CD4-positive, alpha-beta T cell treated with Interleukin-4 for 4 hours (primary cell): ENCODE measurements at places on chromosomes 5 and 9.

- DNase-seq: no peak
These were observed 200.4 kb downstream of the SREK1 start for GRCh38 chr5:66344544-66344943.

DNA sequence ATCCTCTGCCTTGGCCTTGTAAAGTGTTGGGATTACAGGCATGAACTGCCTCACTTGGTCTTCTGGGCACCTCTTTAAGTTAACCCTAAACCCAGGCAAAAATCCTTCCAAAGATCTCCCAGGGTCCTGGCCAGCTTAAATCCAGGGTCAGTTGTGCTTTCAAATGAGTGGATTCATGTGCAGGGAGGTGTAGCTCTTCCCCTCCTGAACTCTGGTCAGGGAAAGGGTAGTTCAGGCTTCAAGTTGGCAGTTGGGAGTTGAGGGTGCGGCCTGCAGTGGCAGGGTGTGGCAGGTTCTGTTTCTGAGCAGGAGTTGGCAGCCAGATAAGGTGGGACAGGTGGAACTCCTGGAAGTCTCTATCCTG lies 3.6 kb downstream of the HNRNPAB start:
- no peak for DNase-seq

DNA sequence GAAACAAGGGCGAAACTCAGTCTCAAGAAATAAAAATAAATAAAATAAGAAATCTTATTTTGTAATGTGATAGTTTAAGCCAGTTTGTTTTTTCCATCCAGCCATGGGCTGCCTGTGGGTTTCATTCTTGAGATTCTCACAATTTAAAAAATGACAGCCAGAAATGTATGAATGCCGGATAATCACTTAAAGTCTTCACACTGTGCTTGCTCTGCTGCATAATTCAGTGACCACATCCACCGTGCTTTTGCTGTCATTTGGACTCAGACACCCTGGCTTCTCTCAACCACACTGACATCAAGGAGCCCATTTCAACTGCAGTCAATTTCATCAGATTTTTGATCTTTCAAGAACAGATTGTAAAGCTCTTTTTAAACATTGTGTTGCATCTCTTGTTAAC lies 61.0 kb upstream of the DAPK1 start:
- no peak for DNase-seq

DNA sequence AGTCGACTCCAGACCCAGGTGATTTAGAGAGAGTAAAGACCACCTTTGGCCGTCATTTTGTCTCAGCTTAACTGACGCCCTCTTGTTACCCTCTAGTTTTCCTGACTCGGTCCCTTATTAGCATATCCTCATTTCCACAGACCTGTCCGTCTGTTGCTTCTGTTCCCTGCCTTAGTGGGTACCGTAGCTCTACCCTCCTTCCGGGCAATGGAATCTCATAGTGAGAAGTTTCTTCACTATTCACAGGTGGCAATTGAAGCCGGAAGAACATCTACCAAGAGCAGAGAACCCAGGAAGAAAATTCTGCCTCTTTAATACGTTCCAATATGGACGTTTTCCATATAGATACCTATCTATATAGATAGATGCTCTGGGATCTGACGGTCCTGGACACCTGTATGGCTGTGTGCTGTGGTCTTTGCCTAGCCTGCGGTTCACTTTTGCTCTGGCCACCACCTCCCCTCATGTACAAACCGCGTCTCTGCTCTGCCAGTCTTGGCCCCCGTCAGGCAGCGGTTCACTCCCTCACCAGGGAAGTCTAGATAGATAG lies 652 bp upstream of the TMEM161B start:
- DNase-seq: peak; percentile 29

GRCh38 chr9:74333384-74334032 lies 163.6 kb upstream of the RORB start:
- DNase-seq: no peak

- DNase-seq: no peak
These were observed 1.9 kb upstream of the ZNF79 start for GRCh38 chr9:127422133-127422782.

DNA sequence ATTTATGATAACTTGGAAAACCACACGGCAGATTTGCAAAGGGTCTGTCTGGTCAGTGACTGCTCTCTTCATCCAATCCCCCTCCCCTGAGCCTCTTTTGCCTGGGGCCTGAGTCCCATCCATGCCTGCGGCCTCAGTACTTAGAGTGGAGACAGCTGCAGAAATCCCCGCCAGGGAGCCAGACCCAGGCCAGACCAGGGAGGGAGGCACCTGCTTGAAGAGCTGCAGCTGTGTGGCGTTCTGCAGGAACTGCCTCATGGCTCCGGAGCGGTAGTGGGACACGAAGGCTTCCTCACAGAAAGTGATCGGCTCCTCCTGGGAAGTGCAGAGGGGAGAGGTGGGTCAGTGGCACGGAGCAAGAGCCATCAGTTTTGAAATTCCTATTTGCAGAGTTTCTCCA lies 101.6 kb downstream of the CRB2 start:
- no peak for DNase-seq

DNA sequence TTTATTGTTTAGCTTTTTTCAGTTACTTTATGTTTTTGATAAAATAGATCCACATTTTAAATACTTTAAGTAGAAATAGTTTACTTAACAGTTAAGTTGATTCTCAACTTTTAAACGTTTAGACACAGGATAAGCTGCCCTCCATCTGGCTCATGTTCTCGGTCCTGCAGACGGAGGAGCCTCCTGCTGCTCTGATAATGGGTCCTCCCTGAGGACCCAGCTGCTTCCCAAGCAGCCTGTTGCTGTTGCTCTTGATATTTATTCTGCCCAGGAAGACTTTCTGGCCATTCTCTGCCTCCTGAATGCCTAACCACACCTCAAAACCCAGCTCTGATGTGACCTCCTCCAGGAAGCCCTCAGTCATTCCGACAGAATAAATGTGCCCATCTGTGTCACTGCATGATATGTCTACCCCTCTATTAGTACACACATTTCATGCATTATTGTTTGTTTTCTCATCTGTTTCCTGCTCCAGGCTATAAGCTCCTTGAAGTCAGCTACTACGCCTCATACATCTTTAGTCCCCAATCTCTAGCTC lies 267.2 kb upstream of the MSX2 start:
- DNase-seq: no peak

DNA sequence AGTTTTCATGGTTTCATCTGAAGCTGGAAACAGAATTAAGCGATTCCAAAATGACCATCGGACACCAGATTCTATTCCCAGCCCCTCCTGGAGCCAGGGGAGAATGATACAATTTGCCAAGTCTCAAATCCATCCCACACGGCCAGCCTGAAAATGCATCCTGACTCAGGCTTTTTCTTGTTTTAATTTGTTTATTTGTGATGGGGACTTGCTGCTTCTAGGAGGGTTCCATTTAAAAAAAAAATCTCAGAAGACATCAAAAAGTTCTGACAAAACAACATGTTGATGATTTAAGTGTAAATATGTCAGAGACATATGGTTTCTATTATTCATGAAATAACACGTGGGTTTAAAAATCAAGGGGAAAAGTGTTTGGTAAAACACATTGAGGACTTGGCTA lies 173.2 kb downstream of the GAS1 start:
- no peak for DNase-seq

DNA sequence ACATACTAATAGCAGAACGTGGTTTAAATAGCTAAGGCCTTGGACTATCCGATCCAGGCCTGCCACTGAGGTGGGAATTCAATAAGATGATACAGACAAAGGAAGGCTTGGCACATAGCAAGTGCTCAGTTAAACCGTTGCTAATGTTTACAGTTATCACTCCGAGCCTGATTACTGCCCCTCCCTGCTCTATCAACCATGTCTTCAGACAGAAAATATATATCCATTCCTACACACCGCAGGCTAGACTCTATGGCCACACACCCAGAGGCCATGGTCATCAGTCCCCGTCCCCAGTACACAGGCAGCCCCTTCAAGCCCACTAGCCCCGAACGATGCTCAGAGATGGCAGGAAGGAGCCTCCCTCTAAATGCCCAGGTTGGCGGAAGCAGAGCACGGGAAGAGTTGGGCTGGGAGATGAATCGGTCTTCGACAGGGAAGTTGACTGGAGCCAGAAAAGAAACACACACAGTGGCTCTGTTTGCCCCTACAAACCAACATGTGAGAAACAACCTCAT lies 49.7 kb upstream of the STXBP1 start:
- no peak for DNase-seq

DNA sequence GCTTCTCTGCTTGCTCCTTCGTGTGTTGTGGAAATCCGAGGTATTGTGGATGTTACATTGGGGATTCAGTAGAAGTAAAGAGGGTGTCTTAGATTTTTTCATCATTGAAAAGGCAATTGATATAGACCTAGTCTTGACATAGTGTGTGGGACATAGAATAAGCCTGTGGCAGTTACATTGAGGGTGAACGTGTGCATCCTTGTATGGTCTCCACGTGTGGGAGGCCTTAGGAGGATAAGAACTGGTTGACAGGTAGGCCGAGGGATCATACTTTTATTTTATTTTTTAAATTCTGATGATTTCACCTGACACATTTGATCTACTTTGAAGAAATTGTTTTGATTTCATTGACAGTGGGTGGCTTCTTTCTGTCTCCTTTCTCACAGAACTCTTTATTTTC lies 17.0 kb upstream of the FAM120AOS start:
- DNase-seq: no peak

- peak; percentile 68 for DNase-seq
These were observed 8.4 kb downstream of the UBTD2 start for GRCh38 chr5:172274951-172275753.

GRCh38 chr5:142998316-142999020 lies 228.3 kb downstream of the ARHGAP26 start:
- DNase-seq: no peak

DNA sequence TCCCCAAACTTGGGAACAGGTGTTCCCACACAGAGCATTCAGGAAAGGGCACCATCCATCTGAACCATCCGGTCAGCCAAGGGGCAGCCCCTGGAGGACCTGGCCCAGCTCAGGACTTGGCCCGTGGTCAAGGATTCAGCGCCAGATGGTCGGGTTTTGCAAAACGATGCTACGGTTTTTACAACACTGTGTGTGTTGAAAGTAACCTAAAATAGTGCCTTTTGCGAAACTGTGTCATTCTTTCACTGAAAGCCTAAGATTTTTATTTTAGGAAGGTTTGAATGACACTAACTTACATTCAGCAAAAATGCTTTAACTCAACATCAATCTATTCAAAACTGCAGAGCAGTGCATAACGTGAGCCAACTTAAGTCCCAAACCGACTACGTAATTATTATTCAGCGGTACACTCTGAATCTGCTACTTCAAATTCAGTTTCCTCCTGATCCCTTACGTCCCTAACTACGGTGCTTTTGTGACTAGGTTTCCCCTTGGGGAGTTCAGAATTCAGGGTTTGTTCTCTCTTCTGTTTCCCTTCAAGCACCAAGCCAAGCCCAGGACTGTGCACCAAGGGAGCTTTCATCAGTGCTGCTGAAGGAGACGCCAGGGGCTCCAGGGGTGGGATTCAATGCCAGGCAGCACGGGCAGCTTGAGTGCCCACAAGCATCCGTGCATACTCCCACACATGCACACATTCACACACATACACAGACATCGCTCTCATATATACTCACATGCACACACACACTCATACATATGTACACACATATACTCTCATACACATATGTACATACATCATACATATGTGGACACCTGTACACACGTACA lies 25.8 kb downstream of the LPCAT1 start:
- no peak for DNase-seq

DNA sequence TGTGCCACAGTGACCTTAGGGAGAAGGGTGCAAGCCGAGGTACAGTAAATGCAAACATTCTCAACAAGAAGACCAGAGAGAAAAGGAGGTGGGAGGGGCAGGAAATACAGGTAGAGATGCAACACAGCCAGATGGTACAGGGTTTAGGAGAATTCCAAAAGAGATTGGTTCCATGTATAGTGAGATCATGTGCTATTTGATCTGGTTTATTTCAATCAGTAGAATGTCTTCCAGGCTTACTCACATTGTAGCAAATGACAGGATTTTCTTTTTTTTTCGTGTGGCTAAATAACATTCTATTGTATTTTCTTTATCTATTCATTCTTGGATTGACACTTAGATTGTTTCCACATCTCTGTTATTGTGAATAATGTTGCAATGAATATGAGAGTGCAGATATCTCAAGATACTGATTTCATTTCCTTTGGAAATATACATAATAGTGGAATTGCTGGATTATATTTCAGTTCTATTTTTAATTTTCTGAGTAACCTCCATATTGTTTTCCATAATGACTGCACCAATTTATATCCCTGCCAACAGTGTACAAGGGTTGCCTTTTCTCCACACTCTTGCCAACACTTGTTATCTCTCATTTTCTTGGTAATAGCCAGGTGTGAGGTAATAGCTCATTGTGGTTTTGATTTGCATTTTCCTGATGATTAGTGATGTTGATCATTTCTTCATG lies 107.8 kb upstream of the GAS1 start:
- no peak for DNase-seq

GRCh38 chr5:118862596-118862995 lies 125.8 kb downstream of the DTWD2 start:
- no peak for DNase-seq

DNA sequence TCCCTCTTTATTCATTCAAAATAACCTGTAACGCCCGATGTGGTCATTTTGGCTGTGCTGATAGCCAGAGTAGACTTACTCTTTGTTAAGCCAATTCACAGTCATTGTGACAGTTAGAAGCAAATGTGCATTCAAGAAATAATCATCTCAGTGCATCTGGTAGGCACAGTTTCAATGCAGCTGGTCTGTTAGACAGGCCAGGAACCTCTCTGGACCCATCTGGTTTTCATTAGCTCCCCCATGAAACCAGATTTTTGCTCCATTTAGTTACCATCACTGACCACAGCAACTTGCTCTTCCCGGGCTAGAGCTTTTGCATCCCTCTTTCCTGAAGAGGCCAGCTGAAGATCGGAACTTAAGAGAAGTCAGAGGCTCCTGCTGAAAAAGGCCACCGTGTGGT lies 284.2 kb downstream of the NSG2 start:
- no peak for DNase-seq

GRCh38 chr5:2387634-2388325 lies 363.7 kb downstream of the IRX2 start:
- no peak for DNase-seq

DNA sequence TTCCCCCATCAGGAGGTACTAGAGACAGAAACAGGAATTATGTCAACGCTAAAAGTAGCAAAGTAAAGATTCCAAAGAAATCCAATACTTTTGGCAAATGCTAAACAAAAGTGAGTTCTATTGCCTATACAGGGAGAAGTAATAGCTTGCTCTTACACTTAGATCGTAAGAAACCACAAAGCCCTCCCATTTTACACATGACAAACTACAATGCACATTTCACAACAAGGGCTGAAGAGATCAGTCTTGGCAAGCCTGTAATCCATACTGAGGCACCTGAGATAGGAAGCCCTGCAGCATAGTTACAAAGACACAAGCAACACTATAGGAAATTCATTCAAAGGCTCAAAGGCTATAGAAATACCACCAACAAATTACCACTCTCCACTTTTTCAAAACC lies 7.7 kb downstream of the HNRNPK start:
- DNase-seq: no peak

DNA sequence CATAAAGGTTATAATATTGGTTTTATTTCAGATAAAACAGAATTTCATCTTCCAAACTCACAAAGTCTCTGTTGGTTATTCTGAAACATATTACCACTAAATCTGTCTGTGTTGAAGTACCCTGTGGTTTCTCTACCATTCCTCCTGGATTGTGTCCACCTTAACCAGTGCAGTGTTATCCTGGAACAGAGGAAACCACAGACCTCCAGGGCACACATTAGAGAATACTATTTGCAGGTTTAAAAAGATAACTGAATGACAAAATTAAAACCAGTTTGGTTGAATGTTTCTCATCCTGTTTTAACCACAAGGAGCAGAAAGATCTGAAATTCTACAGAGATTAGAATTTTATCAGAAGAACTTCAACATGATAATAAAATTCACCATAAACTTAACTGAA lies 251.8 kb downstream of the CWC27 start:
- DNase-seq: no peak

GRCh38 chr9:136191099-136191959 lies 13.6 kb downstream of the LHX3 start:
- no peak for DNase-seq
